ENCODE measurements at places on chromosomes 1 and 21.

DNA sequence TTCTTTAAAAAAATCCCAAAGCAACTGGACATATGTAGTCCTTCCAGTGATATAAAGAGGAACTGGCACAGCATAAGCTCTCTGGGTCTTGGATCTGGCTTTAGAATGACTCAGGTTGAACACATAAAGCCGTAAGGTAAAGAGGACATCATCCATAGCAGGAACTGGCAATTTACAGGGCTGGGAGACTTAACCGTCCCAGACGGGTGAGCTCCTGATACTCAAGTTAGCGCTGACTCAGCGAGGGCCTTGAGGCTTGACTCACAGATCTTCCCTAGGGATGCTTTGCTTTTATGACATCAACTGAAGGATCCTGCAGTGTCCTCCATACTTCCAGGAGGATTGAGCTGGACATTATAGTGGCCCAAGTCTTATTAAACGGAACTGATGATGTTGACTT lies 154.1 kb downstream of the CLIC6 start:
- DNase-seq: no peak

DNA sequence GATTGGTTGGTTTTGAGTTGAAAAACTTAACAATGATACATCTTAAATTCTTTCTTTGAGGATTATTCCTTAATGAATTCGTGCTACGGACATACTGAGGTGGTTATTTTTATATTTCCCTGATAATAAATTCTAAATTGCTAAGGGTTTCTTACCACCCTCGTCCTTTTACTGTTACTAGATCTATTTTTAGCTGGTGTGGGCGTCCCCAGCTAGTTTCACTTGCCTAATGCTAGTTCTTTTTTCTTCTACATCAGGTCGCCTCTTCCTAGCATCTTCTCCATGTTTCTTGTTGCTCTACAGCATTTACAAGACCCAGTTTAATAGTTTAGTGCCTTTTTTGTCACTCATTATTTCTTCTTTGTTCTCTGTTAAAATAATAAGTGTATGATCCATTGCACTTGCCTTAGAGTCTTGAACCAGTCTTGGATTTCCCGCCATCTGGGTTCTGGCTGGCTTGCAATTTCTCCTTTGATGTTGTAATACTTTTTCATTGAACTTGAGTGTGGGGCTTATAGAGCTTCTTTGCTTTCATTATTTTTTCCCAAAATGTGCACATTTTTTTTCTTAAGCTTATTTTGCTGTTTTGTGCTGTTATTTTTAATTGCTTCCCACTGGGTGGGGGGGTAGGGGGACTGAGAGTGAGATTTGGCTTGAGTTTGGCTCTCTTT lies 677 bp upstream of the HSD11B1 start:
- DNase-seq: no peak

DNA sequence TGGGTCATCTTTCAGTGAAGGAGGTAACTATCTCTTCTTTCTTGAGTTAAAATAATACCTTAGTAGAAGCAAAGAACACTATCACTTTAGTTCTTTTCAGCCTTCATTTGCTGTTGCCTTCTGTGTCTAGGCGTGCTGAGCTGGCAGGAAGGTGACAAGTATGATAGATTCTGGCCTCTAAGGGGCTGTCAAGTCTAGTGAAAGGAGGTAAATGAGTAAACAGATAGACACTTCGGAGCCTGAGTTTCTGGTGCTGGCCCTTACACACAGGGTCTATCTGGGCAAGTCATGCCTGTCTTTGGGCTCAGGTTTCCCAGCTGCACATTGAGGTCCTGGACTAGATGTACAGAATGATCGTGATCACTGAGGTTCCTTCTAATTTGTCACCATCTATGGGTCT lies 89.3 kb downstream of the ROR1 start:
- no peak for DNase-seq

- DNase-seq: no peak
Measured at GRCh38 chr1:42000766-42001165, 82.0 kb upstream of the HIVEP3 start.

- DNase-seq: peak; percentile 45
Measured at GRCh38 chr1:22611530-22611947, 24.9 kb upstream of the C1QA start.

DNA sequence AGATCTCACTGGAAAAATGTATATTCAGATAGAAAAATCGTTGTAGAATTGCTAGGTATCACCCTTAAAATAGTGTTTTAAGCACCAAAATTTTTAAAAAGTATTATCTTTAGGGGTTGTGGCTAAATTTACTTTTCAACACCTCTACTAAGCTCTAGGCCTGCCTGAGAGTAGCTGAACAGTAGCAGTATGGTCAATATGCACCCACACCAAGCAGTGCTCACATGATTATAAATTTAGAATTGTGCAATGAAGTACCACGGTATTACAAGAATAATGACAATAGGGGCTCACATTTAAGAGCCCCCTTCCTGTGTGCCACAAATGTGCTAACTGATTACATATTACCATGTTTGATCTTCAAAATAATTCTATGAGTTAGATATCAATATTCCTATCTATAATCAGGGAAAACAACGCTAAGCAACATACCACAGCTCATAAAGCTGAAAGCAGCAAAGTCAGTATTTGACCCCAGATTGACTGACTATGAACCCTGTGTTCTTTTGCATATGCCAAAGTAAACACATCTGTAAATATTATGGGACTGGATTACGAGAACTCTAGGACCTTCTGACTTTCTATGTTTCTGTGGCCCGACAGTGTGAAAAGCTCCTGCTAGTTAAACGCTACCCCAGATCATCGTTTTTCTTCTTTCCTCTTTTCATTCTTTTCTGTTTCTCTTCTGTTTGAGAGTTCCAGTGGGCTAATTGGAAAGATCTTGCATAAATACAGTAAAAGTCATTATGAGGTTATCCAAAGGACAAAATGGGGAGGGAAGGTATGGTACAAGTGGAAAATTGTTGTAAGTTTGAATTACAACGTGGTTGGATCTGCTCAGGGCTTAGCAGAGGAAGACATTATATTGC lies 201.1 kb upstream of the C1orf87 start:
- no peak for DNase-seq

- no peak for DNase-seq
Measured at GRCh38 chr1:58500043-58500442, 46.5 kb downstream of the OMA1 start.

DNA sequence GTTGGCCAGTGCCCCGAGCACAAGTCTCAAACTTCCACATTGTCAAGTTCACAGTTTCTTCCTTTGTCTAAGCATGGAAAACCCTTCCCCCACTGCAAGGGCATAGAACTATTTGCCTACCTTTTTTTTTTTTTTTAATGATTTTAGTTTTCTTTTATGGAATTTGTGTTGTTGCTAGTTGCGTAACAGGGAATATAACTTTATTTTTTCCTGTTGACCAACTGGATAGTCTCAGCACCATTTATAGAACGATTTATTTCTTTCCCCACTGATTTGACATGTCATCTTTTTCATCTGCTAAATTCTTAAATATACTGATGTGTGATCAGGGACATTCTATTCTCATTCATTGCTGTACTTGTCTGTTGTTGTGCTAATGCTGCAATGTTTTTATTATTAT lies 83.0 kb downstream of the PEX14 start:
- no peak for DNase-seq

GRCh38 chr1:206513312-206514111 lies 6.2 kb downstream of the RASSF5 start:
- DNase-seq: no peak

- DNase-seq: no peak
Measured at GRCh38 chr21:46180079-46180722, 4.1 kb downstream of the SPATC1L start.

GRCh38 chr1:92476071-92476631 lies 10.6 kb downstream of the GFI1 start:
- no peak for DNase-seq

GRCh38 chr1:17260738-17261137 lies 11.8 kb downstream of the PADI3 start:
- no peak for DNase-seq

DNA sequence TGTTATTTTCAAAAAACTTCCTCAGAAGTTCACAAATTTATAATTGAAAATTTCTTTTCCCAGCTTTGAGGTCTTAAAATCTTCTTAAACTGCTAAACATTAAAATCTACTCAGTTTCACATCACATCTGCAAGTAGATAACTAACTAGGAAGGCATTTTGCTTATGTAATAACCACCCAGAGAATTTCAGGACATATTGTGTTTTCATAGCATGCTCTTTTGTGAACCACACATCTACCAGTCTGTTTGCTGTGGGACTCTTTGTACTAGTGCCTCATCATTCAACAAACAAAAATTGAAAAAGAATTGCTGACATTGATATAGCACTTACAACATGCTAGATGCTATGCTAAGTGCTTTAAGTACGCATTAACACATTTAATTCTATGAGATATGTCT lies 31.6 kb upstream of the C1orf146 start:
- no peak for DNase-seq

DNA sequence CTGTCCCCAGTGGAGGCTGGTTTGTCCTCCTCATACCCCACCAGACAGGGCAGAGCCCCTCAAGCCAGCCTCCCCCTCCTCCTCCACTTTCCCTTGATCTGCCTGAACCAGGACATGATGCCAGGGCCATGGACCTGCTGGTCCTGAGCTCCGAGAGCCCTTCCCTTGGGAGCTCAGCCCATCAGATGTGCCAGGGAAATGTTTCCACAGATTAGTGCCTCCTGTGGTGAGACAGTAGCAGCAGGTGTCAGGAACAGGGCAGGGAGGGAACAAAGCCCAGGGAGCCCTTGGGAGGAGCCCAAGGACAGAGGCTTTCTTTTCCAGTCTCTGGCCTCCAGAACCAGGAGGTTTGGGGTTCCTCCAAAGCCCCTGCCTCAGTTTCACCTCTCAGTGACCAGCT lies 14.6 kb upstream of the SLC41A1 start:
- DNase-seq: no peak

GRCh38 chr1:36420409-36420808 lies 22.7 kb upstream of the LSM10 start:
- DNase-seq: no peak

DNA sequence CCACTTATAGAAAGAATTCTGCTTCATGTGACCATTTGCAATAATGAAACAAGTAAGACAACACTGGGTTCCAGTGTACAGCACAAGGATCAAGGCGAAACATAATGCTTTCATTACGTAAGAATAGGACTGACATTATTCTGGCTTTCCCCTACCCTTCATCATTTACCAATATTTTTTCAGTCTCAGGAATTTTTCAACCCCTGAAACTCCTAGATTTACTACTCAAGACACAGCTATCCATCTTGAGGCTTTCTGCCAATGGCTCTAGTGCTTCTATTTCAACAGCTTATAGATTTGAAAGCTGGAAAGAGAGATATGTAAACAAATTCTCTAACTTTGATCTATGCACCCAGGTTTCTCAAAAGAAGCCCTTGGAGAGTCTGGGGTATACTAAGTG lies 48.4 kb downstream of the WLS start:
- DNase-seq: no peak

DNA sequence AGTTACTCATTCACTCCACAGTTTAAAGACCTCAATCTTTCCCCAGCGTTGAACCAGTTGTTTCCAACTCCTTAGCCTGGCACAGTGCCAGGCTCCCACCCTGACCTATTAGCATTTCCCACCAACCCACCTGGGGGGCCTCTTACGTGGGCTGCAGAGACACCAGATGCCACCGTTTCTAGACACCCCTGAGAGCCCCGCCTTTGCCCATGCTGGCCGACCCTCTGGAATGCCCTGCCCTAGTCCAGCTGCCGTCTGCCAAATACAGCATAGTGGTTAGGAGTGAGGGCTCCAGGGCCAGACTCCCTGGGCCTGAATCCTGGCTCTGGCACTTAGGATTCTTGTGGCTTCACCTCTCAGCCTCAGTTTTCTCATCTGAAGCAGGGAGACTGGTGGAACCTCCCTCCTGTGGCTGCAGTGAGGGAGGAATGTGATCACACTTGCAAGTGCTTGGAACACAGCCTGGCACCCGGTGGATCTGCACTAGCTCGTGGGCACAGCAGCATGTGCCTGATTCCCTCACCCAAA lies 65.2 kb downstream of the TMCO4 start:
- DNase-seq: no peak

- DNase-seq: no peak
Measured at GRCh38 chr1:231973830-231974229, 347.2 kb downstream of the DISC1 start.

DNA sequence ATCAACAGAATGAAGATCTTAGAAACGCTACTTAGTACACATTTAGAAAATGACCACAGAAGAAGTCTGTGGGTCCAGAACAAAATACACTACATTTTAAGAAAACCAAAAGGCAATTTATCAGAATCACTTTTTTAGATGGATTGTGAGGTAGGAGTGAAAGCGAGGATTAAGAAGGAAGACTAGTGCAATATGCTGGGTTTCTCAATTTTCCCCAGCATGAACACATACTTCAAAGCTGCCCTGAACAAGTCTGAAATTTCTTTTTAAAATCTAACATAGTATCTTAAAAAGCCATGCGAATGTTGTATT lies 200.5 kb downstream of the SLC45A1 start:
- no peak for DNase-seq

DNA sequence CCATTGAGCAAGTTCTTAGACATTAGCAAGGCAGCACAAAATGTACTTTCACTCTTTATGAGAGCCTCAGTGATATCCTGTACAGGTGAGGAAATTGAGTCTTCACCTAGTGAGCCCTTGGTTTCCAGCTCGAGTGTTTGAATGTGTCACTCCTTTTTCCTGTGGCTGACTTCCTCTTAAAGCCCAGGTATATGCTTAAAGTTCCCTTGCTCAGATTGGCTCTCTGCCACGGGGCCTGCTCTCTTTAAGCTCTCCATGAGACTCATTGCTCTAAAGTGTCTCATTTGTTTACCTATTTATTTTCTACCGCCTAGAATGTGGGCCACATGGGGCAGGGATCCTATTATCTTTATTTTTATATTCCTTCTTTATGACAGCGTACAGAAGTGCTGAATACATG lies 324.9 kb downstream of the SIPA1L2 start:
- DNase-seq: no peak

GRCh38 chr1:159699653-159700052 lies 14.7 kb downstream of the CRP start:
- DNase-seq: no peak

DNA sequence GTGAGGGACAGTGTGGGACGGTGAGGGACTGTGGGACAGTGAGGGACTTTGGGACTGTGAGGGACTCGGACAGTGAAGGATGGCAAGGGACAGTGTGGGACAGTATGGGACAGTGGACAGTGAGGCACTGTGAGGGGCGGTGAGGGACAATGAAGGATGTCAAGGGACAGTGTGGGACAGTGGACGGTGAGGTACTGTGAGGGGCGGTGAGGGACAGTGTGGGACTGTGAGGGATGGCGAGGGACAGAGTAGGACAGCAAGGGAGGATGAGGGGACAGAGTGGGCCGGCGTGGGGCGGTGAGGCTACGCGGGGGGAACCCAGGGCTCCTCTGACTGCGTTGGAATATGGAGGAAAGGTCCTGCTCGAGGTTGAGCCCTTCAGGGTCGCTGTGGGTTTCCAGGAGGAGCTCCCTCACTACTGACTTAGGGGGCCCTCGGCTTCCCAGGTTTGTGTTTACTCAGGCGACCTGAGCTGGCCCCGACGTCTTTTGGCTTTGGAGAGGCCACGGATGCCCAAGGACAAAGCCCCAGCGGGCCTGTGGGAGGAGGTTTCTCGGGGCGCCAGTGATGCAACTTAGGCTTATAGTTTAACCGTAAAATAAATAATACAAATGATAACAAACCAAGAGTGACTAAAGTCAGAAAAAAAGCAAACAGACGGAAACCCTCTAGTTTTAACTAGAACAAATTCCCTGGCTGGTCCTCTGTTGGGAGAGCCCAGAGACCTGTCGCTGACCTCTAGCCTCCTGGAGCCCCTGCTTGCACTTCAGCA lies 1.1 kb upstream of the ERRFI1 start:
- no peak for DNase-seq

Data from HTR-8/SVneo (cell line).